ENCODE measurements at places on chromosomes 5 and 9.

DNA sequence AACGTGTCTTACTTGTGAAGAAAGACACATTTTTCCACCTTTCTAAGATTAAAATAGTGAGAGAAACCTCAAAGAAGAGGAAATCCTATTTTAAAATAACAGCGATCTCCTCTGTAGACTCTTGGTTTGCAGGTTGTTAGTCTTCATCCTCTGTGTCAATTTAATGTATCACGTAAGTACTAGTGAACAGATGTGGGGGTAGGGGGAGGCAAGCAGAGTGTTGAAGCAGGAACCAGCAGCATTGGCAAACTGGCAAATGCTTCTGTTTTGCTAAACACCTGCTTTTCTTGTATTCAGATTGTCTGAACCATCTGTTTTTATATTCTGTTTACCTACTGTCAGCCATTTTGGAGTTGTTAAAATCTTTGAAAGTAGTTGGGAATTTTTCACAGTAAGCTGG is 159.3 kb upstream of the TLX3 start:
- no peak for DNase-seq

GRCh38 chr9:98795970-98796363 is 388 bp downstream of the ANKS6 start:
- no peak for DNase-seq

DNA sequence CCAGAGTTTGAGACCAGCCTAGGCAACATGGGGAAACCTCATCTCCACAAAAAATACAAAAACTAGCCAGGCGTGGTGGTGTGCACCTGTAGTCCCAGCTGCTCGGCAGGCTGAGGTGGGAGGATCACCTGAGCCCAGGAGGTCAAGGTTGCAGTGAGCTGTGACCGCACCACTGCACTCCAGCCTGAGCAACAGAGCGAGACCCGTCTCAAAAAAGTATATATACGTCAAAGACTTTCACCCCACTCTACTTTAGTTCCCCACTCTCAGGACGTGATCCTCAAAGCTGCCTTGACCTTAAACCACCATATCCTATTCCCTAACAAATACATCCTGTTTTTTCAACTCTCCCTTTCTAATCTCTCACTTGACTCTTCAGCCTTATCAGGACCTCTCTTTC is 41.0 kb downstream of the PCDHGC5 start:
- DNase-seq = no peak

GRCh38 chr5:154366353-154366752 is 79.4 kb upstream of the SAP30L start:
- no peak for DNase-seq

- DNase-seq = no peak
Measured at GRCh38 chr9:132288361-132288760, 66.4 kb downstream of the SETX start.

GRCh38 chr5:76782444-76782843 is 36.4 kb upstream of the F2RL1 start:
- DNase-seq = no peak

GRCh38 chr5:90845723-90846554 is 287.3 kb downstream of the ADGRV1 start:
- no peak for DNase-seq

DNA sequence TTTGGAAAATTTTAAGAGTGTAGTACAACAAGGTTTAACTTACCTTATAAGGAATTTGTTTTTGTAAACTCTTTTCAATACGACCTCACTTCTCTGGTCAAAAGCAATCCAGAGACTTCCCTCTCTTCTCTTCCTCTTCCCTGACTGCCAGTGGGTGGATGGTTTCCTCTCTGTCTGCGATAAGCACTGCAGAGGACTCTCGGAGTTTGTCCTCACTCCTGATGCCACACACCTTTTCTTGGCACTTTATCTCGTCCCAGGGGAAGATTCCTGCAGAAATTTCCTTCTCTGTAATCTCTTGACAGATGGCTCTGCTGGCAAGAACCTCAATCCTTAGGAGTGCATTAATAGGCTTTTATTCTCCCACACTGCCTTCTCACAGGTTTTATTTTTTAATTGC is 641.6 kb downstream of the NR2F1-AS1 start:
- DNase-seq = no peak

DNA sequence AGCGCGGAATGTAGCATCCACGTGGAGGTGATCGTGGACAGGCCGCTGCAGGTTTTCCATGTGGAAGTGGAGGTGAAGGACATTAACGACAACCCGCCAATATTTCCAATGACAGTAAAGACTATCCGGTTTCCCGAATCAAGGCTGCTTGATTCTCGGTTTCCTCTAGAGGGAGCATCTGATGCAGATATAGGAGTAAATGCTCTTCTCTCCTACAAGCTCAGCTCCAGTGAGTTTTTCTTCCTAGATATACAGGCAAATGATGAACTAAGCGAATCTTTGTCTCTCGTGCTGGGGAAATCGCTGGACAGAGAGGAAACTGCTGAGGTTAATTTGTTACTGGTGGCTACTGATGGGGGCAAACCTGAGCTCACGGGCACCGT is 598 bp downstream of the PCDHA2 start:
- DNase-seq = peak; percentile 27

- no peak for DNase-seq
Measured at GRCh38 chr5:36897616-36898015, 21.0 kb downstream of the NIPBL start.

DNA sequence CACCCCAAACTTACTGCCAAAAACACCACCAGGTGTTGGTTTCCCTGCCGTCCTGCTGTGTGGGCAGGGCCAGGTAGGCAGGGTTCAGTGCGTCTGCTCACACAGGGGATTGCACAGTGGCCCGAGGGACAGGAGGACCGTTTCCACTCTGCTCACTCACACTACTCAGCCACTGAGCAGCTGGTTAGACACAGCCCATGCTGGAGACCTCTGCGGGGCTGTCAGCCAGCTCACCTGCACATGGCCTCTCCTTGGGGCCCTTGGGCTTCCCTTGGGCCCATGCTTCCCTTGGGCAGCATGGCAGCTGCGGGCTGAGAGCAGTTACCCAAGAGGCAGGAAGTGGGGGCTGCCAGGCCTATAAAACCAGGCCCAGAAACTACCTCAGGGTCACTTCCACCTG is 79.0 kb downstream of the SYK start:
- DNase-seq = no peak

GRCh38 chr5:58106754-58107410 is 353.0 kb downstream of the PLK2 start:
- DNase-seq = no peak

- no peak for DNase-seq
Measured at GRCh38 chr9:70488793-70489105, 74.3 kb upstream of the KLF9 start.

DNA sequence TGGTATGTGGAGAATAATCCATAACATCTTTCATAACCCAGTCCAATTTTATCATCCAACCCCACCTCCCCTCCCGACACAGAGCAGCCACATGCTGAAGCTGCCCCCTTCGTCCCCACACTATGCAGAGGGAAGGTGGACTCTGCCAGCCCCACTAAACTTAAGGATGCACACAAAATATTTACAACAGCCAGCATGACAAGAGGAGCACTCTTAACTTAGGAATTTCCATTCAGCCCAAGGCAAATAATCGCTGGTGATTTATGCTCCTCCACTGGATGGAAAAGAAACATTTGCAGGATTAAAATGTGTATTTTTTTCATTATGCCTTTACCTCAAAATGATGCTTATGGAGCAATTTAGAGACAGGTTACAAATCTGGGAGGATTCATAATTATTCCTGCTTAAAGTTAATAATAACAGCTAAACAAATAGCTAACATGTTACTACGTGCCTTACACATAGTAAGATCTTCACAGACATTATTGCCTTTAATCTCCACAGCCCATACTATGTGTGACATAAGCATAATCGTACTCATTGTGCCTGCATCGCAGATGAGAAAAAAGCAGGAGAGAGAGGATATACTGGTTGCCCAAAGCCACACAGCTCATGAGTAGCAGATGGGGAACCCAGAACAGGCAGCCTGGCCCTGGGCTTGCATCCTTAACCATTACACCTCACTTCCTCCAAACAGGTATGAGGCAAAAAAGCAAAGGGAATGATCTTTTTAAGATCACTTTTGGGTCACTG is 92.6 kb downstream of the GLIS3 start:
- DNase-seq = no peak

DNA sequence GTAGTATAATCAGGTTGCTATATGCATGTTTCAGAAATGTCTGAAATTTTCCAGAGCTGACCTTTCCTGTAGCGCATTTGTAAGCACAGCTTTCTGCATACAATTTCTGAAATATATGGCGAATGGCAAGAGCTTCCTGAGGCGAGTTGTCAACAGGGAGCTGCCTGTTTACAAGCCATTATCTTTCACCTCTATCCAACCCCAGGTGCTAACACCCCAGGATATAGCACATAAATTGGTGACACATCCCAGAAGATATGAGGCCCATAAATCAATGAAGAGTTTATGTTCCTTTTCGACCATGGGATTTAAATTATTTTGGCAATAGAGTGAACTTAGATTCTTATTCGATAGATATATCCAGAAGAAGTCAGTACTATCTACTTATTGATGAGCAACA is 379.8 kb downstream of the KDM4C start:
- no peak for DNase-seq

DNA sequence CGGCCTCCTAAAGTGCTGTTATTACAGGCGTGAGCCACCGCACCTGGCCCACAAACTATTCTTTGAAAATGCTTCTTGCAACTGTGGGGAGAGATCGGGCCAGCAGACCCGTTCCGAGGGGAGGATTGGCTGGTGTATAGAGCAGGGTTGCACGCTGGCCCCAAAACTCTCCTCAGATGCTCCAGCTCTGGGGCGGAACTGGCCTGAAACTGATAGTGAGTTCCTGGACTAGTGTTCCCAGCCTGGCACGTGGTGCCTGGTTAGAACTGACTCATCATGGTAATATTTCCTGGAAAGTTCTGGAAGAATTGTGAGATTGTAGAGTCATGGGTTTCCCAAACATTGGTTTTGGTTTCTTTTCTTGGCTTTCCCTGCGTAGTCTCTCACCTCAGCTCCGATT is 120.5 kb downstream of the FBXL7 start:
- DNase-seq = no peak

DNA sequence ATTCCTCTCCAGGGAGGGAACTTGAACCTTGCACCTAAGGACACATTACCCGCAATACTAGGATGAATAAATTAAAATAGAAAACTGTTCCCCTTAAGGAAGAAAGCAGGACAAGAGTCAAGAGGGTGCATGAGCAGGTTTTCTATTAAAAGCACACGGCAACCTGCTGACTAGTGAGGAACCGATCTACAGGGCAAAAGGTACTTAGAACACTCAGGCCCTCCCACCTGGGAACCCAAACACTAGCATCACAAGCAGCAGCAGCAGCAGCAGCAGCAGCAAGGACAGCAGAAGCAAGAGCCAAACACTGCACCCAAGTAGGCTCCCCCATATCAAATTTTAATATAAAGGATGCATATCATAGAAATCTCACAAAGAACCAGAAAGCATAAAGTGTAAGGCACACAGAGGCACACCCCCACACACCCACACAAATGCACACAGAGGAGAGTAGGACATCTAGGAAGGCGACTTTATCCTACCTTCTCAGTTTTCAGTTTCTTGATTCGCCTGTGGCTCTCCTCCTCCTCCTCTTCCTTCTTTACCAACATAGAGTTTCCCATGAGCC is 2.8 kb downstream of the ZNF608 start:
- no peak for DNase-seq

GRCh38 chr9:71676460-71676859 is 91.9 kb downstream of the CEMIP2 start:
- no peak for DNase-seq

DNA sequence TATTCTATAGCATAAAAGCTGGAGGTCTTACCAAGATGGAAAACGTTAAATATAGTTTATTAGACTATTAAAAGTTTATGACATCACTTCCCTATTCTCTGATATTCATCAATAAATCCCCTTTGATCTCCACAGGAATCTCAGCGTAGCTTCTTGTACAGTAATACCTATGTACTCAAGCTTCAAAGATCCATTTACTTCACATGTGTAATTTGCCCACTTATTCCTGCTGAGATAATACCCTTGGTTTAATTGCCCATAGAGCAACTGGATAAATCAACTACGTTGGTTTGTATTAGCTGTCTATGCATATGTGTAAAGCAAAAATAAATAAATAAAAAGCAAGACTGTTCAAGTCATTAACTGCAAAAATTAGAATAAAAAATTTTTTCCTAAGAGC is 219.7 kb downstream of the EFNA5 start:
- DNase-seq = no peak

- DNase-seq = no peak
Measured at GRCh38 chr9:130347931-130348330, 82.4 kb downstream of the HMCN2 start.

- no peak for DNase-seq
Measured at GRCh38 chr5:54421976-54422375, 33.5 kb upstream of the HSPB3 start.

GRCh38 chr9:97979788-97980478 is 3.2 kb upstream of the ANP32B start:
- no peak for DNase-seq

DNA sequence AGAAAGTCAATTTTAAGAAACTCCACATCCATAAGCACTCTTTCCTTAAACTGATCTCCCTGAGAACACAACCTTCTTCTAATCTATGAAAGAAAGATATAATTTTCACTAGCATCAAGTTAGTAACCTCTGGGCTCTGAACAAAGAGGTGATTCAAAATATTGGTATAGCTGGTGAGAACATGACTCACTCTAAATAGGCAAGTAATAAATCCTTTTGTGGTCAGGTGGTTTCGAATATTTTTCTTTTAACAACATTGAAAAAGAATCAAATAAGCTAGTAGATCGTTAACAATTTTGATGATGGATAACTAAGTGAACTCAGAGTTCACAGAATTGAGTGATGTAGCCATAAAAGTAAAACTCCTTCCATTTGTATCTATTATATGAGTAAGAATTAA is 150.6 kb upstream of the IQGAP2 start:
- DNase-seq = no peak

DNA sequence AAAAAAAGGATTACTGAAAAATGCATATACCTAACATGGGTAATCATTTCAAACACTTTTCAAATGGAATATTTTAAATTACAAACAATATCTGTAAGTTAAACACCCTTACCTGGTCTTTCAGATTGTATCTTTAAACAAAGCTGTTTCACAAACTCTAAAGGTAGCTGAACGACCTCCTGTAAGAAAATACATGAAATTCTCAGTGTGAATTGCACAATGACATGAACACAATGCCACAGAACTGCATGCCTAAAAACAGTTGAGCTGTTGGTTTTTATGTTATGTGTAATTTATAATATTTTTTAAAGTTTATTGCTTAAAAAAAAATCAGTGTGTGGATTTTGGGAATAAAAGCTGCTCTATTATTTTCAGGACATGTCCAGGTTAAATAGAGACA is 17.5 kb downstream of the IPPK start:
- no peak for DNase-seq

GRCh38 chr9:91991721-91992341 is 41.8 kb upstream of the ROR2 start:
- DNase-seq = no peak
